ENCODE measurements at places on chromosomes 11 and 22.

DNA sequence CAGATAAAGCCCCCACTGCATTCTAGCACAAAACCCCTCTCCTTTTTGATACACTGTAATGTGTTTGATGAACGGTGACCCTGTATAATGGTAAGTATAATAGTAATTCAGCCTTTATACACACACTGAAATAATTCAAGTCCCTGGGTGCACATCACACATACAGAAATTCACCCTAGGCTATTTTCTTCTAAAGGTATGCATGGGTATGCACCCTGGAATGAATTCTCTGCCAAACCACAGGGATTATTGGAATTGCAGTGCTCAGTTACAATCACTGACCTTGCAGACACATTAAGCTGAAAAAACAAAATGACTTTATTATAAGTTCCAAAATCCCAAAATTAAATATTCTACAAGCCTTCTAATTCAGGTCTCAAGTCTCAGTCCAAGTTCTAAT lies 245.9 kb upstream of the FAT3 start:
- no peak for DNase-seq

- no peak for DNase-seq
These were observed 7.7 kb upstream of the RTN4R start for GRCh38 chr22:20275836-20276235.

- DNase-seq, result no peak
These were observed 29.3 kb upstream of the OR10D3 start for GRCh38 chr11:124153821-124154220.

GRCh38 chr11:114938799-114939198 lies 260.5 kb downstream of the NXPE2 start:
- no peak for DNase-seq

- DNase-seq, result no peak
These were observed 307.5 kb downstream of the ETS1 start for GRCh38 chr11:128279866-128280265.

DNA sequence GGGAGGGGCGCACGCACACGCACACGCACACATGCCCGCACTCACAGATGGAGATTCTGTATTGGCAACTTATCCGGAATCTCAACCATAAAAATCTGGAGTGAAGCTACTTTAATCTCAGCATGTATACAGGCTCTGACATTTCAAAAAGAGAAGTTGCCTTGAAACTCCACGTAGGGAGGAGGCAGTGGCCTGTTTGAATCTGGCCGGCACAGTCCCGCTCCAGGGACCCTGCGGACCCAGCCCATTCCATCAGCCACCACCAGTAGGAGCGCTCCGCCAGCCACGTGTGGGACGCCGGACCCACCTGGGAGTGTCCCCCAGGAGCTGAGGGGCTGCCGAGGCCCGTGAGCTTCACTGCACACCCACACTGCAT lies 1.9 kb upstream of the SYT8 start:
- no peak for DNase-seq

GRCh38 chr22:23223569-23224317 lies 43.4 kb downstream of the BCR start:
- peak; percentile 39 for DNase-seq

GRCh38 chr11:116993599-116993998 lies 104.6 kb downstream of the SIK3 start:
- no peak for DNase-seq

- DNase-seq, result peak; percentile 0
These were observed 63.1 kb upstream of the YWHAH start for GRCh38 chr22:31881200-31881599.

DNA sequence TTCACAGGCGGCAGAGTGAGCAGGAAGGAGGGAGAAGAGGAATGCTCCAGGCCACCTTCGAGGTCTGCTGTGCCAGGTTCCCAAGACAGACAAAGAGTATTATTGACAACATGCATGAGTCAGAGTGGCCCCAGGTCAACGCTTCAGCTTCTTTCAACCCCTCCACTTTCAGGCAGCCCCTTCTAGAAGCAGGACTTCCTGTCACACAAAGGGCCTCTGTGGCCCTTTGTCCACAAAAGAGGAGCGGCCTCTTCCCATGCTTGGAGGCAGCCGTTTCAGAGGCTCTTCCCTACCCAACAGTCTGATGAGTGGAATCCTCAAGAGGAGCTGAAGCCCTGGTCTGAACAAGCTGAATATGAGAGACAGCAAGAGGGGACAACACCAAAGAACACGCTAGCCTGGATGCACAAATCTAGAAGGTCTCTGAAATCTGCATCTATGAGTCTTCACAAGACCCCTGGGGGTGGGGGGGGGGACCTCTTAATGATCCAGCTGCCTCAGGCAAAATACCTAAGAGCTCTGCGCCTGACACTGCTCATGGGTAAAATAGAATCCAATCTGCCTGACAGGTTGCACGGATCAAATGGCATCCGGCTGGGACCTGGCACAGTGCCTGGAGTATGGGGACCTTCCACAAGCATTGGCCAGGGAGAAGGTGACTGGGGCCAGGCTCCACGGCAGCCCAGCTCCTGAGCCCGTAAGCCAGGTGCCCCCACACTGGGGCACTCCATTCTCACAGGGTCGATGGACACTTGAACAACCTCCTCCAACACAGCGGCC lies 67.5 kb downstream of the PACSIN2 start:
- peak; percentile 53 for DNase-seq

DNA sequence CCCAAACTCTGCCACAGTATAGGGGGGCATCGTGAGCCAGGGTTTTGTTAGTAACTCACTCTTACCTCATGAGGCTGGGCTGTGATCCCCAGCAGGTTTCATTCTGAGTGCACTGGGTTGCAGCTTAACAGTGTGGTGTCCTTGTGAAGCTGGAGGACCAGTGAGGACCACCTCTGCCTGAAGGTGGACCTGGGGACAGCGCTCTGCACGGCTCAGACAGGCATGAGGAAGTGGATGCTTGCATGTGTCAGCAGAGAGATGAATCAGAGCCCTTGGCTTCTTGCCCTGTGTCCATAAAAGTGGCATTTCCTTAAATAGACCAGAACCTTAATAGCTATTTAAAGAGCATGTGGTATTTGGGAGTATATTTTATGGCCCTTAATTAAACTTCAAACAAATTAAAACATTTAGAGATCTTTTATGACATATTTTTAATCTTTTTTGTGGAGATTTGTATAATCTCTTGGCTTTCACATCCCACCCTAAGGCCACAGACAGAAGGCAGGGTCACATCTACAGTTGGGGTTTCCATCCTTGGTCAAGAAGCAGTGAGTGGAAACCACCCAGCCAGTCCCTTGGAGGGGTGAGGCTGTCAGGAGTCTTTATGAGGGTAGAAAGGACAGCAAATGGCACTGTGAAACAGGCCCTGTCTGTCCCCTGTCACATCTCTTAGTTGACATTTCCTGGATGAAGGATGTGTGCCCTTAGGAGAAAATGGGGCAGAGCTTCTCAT lies 24.8 kb upstream of the ADORA2A start:
- DNase-seq, result peak; percentile 89

DNA sequence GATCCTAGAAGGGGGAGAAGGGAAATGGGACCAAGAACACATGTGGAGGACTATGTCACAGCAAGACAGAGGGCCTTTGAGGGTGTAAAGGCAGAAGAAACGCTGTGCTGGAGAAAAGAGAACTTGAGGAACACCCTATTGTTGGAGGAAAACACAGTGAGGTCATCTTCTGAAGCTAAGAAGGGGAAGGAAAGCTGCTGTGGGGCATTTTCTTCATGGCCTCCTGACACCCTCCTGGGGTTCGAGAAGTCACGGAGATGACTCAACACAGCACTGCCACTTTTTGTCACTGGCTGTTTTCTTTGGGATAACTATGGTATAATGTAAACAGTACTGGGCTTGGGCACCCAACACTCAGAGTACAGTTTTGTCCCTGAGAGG lies 492.6 kb upstream of the CADM1 start:
- no peak for DNase-seq

GRCh38 chr22:47598864-47599263 lies 836.4 kb downstream of the TBC1D22A start:
- no peak for DNase-seq

DNA sequence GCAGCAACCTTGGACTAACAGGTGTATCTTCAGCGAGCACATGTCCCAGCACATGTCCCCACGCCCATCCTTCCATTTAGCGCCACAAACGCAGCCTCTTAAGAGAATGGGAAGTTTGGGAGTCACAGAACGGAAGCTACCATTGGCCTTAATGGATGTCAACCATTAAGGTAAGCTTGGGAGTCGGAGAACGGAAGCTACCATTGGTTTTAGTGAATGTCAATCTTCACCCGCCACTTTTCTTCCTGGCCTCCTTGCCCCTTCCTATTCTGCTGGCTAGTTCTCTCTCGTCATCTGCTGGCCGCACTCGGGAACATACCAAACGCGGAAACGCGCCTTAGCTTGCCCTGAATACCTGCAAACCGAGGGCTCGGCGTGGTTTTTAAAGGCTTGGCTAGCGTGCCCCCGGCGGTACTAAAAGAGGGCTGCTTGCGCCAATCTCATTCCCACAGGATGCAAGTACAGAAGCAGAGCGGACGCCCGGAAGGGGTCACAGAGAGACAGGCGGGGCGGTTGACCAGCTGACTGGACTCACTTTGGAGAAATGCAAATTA lies 24.3 kb downstream of the GLYATL1 start:
- DNase-seq, result no peak

DNA sequence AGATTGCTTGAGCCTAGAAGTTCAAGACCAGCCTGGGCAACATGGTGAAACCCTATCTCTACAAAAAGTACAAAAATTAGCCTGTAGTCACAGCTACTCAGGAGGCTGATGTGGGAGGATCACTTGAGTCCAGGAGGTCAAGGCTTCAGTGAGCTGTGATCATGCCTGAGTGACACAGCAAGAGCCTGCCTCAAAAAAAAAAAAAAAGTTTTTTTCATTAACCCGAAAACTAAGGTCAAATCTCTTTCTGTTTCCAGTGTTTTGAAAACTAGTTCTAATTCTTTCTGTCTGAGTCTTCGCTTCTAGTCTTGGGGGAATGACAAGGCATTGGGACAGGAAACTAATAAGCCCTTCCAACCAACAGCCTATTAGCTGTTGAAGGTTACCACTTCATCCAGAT lies 57.6 kb downstream of the LIF start:
- DNase-seq, result no peak

DNA sequence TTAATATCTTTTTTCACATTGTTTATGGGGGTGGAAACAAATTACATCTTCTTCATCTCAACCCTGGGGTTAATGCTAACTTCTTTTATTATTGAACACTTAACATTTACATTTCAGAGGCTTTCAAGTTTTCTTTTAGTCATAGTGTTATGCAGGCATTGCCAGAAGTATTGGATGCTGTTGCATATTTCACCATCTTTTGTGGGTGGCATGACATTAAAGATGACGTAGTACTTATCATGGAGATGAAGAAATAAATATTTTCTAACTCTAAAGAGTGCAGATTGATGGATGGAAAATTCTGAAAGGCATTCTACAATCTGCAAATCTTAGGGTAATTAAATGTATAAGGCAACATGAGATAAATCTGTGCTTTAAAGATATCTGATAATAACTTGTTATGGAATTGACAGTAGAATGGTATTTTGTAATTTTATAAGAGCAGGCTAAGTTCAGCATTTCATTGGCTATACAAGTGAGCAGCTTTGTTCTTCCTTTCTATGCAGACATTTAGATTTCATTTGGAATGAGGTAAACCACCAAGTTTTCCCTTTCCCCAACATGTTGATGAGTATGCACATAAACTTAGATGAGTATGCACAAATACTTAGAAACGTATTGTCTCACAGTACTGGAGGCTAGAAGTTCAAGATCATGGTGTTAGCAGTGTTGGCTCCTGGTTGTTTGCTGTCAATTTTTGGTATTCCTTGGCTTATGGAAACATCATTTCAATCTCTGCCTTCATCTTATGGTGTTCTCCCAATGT lies 924.4 kb downstream of the METTL15 start:
- DNase-seq, result no peak

- DNase-seq, result no peak
These were observed 14.9 kb downstream of the EIF4ENIF1 start for GRCh38 chr22:31474743-31475142.

DNA sequence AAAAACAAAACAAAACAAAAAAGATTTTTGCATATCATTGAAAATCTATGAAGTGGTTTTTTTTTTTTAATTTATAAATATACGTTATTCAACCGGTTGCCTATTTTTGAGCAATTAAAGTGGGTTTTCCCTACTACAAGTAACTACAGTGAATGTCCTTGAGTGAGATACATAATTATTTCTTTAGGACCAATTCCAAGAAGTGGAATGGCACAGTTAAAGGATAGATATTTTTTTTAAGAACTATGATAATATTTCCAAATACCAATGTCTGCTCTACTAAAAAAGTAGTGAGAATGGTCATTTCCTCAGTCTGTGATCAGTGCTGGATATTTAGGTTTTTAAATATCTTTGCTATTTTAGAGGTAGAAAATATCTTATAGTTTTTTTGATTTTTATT lies 118.8 kb downstream of the TEAD1 start:
- no peak for DNase-seq

- DNase-seq, result no peak
These were observed 8.7 kb upstream of the LAYN start for GRCh38 chr11:111531687-111532364.

DNA sequence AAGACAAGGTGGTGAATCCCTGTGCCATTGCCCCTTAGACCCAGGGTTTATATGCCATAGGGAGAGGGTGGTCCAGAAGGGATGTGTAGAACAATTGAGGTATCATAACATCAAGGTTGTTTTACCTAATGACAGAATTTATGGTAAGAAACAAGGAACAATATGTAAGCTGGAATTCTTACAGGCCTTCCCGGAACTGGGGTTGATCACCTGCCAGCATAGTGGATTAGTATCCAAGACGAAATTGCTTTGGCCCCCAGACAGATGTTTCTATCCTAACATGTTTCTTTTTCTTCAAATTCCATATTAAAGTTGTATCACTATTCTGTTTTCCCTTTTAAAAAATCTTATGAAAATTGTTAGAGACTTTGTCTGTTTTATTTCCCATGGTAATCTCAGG lies 343.8 kb upstream of the ANO3 start:
- no peak for DNase-seq

- no peak for DNase-seq
These were observed 146.9 kb downstream of the TRIM29 start for GRCh38 chr11:119991022-119991404.

DNA sequence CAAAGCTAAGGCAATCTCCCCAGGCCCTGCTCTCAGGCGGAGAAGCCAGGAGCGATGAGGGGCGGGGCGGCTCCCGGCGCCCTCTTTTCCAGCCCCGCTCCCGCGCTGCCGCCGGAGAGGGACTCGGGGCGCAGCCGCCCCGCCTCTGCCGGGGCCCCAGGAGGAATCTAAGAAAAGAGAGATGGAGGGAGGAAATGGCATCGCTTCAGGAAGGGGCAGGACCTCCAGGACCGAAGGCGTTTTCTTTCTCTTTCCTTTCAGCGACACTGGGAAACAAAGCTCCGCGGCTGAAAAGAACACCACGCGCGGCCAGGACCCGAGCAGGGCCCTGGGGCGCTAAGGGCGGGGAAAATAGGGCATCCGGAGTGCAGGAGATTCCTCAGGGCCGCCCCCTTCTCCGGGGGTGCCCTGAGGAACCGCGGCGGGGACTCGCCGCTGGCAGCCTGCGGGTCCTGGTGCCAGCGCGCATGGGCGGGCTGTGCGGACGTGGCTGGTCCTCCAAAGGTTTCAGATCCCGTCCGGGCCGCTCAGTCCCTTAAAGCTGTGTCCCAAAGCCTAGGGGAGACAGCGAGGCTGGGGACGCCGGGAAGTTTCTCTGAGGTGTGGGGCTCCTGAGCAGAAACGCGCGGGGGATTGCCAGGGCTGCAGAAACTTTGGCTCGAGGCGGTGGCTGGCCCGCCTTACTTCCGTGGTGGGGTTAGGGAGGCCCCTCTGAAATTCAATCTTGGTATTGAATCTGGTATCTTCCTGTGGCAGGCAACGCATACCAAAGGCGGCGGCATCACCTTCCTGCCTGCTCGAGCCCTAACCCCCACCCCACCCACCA lies 2.8 kb upstream of the BSX start:
- DNase-seq, result no peak
